ENCODE measurements at places on chromosomes 13 and 19.

DNA sequence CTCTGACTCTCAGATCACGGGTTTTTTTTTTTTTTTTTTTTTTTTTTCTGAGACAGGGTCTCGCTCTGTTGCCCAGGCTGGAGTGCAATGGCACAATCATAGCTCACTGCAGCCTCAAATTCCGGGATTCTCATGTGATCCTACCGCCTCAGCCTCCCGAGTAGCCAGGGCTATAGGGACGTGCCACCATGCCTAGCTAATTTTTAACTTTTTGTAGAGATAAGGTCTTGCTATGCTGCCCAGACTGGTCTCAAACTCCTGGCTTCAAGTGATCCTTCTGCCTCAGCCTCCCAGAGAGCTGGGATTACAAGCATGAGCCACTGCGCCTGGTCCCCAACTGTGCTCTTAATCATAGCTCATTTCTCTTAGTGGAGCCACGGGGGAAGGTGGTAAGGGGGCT, 4.6 kb upstream of the GRAMD1A start:
- DNase-seq = no peak

- DNase-seq = no peak
Observed at GRCh38 chr13:50382511-50382910, 367.3 kb downstream of the KCNRG start.

- DNase-seq = peak; percentile 24
Observed at GRCh38 chr19:7534531-7535046, 928 bp upstream of the PNPLA6 start.

- no peak for DNase-seq
Observed at GRCh38 chr13:43883631-43884030, 3.9 kb downstream of the LACC1 start.

- no peak for DNase-seq
Observed at GRCh38 chr19:8305798-8306197, 2.4 kb downstream of the CD320 start.

DNA sequence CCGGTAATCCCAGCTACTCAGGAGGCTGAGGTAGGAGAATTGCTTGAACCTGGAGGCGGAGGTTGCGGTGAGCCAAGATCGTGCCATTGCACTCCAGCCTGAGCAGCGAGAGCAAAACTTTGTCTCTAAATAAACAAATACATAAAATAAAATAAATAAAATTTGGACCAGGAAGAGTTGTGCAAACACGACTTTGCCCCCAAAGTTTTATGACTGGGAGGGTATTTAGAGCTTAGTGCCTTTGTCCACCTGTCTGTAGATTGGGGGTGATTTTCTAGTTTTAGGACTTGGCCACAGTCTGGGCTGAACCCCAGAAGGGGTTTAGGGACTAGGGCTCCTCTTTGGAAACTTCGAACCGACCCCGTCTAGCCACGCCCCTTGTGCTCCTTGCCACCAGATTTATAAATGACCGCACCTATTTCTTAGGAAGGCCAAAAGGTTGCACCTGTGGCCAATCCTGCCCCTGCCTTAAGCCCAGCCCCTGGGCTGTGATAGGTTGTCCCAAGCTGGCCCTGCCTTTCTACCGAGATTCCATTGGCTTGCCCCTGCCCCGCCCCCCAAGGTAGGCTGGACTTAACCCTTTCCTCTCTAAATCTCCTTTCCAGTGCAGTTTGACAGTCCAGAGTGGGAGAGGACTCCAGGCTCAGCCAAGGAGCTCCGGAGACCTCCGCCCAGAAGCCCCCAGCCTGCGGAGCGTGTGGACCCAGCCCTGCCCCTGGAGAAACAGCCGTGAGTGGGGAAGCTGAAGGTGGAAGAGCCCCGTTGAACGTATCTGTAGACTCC, 5.3 kb downstream of the SHD start:
- no peak for DNase-seq

- DNase-seq = no peak
Observed at GRCh38 chr19:45815481-45816216, 541 bp upstream of the RSPH6A start.
